ENCODE measurements at places on chromosomes 11 and 22.

GRCh38 chr11:117170210-117170609, 8.3 kb upstream of the SIDT2 start:
- DNase-seq: no peak

DNA sequence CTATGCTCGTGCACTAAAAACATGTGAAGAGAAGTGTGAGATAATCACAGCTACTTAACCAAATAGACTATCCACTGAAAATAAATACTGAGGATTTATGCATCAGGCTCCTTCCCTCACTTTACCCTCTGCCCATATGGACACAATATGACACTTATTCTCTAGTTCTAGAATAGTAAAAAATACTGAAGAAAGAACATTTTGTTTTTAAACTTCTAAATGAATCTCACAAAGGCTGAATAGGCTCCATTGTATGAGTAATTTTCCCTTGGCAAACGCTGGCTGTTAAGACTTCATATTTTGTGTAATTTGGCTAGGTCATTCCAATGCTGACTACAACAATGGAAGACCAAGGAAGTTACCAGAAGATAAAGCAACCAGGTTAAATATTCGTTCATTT, 9.9 kb downstream of the HPS5 start:
- DNase-seq: no peak

- peak; percentile 62 for DNase-seq
These were observed 13.4 kb downstream of the SYT7 start for GRCh38 chr11:61567286-61568061.

DNA sequence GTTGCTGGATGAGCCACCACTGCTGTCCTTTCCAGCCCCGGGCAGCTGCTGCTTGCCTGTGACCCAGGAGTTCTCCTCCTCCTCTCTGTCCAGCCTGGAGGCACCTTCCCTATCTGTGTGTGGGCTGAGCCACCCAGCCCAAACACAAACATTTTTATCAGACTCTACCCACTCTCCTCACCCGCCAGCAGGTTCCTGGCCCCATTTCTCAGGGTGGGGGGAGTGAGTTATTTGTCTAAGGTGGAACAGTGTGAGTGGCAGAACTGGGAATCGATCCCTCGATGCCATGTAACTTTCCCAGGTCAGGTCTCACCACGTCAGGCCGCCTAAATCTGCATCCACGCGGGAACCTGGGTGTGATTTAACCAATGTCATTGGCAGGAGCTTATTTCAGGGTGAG, 20.8 kb upstream of the SMIM38 start:
- no peak for DNase-seq

- no peak for DNase-seq
These were observed 68.7 kb downstream of the ZNRF3 start for GRCh38 chr22:28951969-28952521.

DNA sequence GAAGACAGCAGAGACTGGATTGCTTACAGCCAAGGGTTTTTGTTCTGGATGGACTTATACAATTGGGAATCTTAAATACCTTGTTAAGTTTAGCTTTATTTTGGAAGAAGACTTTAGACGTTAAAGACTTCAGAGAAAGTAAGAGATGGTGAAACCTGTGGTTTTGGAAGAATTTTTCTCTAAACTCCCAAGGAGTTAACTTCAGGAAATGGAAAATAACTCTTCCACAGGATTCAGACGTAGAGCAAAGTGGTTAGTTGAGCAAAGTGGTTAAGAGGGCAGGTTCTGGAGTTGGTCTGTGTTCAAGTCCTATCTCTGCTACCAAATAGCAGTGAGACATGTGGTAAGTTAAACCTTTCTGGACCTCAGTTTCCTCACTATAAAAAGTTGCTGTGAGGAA, 12.8 kb downstream of the PITPNB start:
- no peak for DNase-seq

DNA sequence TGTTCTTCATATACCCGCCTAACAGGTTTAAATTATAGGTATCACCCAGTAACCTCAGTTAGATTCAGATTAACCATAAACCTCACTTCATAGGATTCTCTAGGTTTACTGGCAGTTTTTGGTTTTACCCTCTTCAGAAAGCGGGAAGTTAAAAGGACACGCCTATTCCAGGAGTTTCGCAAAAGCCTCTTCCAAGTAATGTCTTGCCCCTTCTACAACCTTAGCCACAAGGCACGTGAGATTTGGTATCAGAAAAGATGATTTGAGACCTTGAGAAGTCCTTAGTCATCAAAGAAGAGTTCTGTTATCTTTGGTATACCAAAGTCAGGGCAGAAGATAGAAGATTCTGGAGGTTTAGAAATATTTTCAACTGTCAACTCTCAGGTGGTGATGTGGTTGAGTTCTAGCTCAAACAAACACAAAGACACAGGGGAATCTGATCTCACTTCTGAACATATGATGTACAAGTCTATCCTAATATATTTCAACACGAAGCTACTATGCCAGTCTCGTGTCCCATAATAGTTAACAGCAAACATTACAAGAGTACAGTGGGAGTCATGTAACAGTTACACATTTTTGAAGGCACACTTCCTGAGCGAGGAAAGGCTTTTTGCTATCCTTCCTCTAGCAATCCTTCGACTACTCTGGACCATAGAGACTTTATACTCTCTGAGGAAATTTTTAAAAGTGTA, 103.5 kb downstream of the USP35 start:
- DNase-seq: no peak

DNA sequence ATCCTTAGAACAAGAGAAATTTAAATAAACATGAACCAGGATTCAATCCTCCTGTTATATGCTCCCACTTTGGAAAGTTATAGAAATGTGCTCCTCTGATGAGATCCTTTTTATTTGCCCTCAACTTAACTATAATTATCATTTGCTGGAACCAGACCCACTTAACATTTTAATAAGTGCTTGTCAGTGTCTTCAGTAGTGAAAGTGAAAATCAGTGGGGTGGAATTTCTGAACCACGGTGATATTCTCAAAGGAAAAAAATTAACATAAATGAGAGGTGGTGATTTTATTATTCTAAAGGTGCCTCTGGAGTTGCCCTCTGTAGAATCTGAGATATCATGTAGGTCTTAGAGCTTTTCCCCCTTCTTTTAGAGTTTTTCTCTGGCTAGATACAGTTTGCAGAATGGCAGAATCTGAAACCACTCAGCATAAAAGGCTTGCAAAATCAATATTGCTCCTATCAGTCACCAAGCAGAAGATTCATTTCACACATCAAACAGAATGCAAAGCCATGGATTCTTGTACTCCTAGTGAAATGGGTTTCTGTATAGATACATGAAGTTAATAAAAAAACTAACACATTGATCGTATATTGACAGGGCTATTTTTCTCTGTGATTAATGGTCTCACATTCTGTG, 213.2 kb downstream of the LUZP2 start:
- DNase-seq: no peak

DNA sequence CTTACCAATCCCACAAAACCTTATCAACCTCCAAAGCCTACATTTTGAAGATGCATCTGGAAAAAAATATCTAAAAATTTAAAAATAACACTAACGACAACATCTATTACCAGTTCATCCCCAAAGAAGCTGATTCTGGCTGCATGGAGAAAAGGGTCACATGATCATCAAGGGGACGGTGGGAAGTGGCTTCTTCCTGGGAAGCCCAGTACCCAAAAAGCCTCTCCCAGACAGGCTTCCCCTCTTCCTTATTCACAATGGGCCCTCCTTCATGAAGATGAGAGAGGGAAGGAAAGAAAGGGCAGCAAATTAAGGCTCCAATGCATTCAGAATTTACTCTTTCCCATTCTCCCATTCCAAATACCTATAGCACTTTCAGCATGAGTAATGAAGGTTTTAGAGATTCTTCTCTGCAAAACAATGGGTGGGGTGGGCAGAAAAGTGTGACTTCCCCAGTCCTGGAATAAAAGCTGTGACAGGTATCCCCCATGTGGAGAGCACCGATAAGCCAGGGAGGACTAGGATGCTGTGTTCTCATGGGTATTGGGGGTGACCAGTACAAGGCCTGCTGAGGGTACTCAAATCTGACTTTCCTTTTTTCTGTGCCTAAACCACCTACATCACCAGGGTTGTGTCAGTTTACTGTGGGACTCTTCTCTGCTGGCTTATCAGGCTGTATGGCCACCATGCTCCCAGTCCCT, 88.2 kb downstream of the SIK3 start:
- DNase-seq: no peak

- no peak for DNase-seq
These were observed 58.4 kb downstream of the TENM4 start for GRCh38 chr11:79382301-79383050.

- no peak for DNase-seq
These were observed 2.0 kb downstream of the SERPINH1 start for GRCh38 chr11:75563978-75564552.

- no peak for DNase-seq
These were observed 319.8 kb downstream of the DLG2 start for GRCh38 chr11:85307366-85307765.

GRCh38 chr11:97893612-97894011, 1127.1 kb upstream of the CNTN5 start:
- no peak for DNase-seq

- DNase-seq: no peak
These were observed 87.3 kb upstream of the MYO18B start for GRCh38 chr22:25654676-25655075.

- DNase-seq: peak; percentile 23
These were observed 640 bp upstream of the ZDHHC8 start for GRCh38 chr22:20130731-20131596.

GRCh38 chr11:118286545-118286944, 18.0 kb upstream of the CD3E start:
- DNase-seq: no peak

GRCh38 chr11:58656348-58656747, 33.9 kb downstream of the CNTF start:
- DNase-seq: no peak

- DNase-seq: no peak
These were observed 10.0 kb upstream of the ZNRF3 start for GRCh38 chr22:28873183-28873963.

- DNase-seq: no peak
These were observed 136.3 kb downstream of the ARHGAP42 start for GRCh38 chr11:100823360-100823759.

GRCh38 chr11:107549253-107549953, 16.1 kb downstream of the ALKBH8 start:
- peak; percentile 40 for DNase-seq

GRCh38 chr11:116390963-116391362, 381.8 kb downstream of the BUD13 start:
- no peak for DNase-seq

DNA sequence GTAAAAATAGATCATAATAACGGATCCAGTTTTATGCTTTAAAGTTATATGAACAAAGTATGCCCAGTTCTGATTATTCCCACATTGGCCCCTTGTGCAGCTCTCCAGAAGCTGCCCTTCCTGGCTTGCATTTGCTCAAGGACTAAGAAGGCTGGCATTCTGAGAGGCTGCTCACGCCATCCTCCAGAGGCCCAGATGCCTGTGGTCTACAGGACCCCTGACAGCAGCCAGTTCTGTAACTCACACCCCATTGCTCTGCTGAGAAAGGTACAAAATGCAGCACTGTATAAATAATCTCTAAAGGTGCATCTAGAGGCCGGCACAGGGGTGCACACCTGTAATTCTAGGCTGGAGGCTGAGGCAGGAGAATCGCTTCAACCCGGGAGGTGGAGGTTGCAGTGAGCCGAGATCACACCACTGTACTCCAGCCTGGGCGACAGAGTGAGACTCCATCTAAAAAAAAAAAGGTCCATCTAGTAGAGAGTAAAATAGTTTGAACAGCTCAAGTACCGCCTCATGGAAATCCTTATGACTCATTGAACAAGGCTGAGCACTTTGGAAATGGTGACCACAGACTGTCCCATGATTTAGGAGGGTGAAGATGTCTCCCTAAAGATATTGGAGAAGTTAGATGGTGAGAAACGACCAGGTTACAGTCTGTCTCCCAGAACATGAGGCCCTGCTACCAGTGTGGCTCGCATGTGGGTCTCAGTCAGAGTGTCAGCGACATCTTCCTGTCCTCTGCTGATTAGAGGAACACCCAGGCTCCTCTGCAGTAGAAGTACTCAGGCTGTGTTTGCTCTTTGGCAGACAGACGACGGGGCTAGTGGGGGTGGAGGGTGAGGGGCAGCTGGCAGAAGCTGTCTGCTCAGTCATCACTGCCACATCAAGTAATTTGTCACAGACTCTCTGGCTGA, 56.3 kb downstream of the KREMEN1 start:
- peak; percentile 78 for DNase-seq

DNA sequence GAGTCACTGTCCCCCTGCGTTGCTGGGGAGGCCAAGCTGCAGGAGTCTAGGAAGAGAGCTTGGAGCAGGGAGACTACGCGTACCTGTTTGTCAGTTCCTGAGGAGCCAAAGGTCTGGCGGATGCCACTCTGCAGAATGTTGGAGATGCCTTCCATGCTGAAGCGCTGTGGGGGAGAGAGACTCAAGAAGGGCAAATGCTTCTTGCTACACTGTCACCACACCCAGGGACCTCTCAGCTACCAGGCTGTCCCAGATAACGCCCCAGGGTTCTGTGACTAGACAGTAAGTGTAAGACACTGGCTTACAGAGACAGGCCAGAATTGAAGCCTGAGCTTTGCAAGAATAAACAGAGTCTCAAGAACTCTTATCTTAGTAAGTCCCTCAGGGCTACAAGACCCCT, 42.0 kb downstream of the FEZ1 start:
- DNase-seq: no peak

DNA sequence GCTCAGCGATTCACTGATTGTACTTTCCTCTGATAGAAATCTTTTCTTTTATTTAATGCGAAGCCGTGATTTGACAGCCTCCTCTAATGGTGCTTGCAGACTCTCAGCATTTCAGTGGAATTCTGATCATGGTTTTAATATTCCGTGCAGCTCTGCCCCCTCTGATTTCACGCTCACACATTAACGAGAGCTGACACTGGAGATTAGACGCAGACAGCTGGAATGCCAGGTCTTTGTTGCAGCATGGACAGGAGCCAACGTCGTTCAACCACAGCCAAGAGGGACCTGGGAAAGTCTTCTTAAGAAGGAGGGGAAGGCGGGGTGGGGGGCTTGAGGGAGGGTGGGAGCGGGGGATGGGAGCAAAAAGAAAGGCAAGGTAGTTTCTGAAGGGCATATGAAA, 186.4 kb downstream of the BLID start:
- DNase-seq: no peak

DNA sequence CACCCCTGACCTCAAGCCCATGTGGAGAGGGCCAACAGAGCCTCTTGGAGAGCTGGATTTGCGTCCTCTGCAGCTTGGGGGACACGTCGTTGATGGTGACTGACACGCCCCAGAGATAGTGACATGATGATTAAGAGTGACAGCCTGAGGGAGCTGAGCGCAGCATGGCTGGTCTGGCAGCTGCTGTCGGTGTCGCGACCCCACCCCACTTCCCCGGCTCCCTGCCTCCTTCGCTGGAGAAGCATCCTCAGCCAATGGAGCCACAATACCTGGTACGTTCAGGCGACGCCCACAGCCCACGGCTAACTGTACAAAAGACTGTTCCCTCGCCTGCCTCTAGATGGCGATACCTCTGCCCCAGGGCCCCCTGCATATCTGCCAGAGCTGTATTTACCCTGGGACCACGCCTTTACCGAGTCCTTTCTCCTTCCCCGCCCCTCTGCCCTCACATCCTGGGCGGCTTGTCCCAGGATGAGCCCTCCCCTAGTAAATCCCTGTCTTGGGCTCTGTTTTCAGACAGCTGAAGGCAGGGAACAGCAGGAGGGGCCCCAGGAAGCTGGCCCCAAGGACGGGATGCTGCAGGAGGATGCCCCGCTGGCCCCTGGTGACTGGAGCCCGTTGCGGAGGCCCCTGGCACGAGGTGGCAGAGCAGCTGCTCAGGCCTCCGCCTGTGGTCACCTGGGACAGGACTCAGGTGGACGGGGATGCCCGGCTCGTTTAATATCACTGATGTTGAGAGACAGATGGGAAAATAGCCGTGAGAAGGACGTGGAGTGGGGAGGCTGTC, 90.6 kb downstream of the RPS6KA4 start:
- peak; percentile 57 for DNase-seq

Data from bone marrow (tissue), 2 donors.